ENCODE measurements at places on chromosomes 5 and 9.

DNA sequence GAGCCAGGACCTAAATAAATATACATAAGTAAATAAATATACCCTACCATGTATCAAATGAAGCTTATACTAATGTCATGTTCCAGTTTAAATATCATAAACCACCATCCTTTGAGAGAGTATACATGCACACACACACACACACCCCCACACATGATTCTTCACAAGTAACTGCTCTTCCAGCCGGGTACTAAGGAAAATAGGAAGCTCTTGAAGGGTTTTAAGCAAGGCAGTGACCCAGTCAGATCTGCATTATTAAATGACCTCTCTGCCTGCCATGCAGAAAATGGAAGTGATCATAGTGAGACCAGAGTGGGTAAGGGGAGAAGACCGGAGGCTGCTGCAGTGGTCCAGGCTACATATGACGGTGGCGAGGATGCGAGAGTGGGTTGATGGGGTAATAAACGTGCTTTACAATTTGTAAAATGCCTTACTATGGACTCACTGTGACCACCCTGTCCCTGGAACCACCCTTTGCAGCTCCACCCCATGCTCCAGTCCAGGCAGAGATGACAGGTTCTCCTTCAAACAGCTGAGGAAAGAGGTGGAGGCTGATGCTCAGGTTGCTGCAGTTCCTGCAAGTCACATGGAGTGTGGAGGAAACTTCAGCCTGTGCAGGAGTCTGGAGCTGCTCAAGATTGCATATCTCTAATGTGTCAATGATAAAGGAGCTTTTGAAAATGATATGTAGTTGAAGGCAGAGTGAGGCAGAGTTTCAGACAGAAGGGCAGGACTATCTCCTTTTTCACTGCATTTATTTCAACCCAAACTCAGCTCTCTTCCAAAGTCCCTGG lies 38.8 kb upstream of the NDFIP1 start:
- DNase-seq: no peak

GRCh38 chr5:106185661-106186081 lies 1485.1 kb downstream of the EFNA5 start:
- DNase-seq: no peak

DNA sequence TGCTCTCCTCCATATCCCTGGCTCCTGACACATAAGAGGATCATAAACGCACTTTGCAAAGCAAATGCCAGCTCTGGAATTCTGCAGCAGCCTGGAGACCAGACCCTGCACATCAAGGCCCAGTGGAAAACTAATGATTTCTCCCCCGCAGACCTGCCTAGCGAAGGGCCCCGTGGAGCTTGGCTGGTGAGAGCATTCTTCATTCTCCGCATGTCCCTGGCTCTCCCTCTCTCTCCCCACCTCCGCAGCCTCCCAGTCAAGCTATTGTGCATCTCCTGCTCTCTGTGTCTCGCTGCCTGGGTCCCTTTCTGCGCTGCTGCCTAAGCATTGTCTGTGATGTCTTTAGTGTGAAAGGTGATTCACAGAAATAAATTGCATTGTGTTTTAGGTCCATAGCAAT lies 46.7 kb downstream of the GRIA1 start:
- DNase-seq: peak; percentile 42

GRCh38 chr9:31597977-31598376 lies 786.5 kb upstream of the ACO1 start:
- no peak for DNase-seq

GRCh38 chr9:2469681-2470221 lies 151.8 kb upstream of the VLDLR start:
- DNase-seq: no peak

DNA sequence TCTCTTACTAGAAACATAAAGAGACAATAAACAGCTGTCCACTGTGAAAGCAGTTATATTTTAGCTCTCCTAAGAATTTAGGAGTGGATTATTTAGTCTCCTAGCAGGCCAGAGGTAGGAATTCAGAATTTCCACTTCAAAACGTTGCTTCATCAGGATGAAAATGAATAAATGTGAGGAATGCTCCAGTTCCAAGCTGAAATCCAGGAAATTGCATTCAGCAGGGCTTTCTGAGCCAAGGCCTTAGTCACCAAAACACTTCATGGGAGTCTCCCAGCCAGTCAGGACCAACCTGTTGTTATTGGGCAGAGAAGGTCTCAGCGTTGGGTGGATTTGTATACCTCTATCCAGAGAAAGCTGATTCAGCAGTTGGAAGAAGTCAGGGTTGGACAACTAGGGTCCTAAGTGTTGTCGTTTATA lies 1040.3 kb downstream of the TLE1 start:
- DNase-seq: no peak

GRCh38 chr5:149453618-149454415 lies 74.7 kb upstream of the IL17B start:
- DNase-seq: no peak

- peak; percentile 85 for DNase-seq
These were observed at the start of gene INSYN2B for GRCh38 chr5:169980418-169981053. INSYN2B (minus strand) TSS chr5:169980495; CDS start chr5:169883898, 96,597 bp downstream.

- DNase-seq: no peak
These were observed 52.8 kb downstream of the PRRT1B start for GRCh38 chr9:131598121-131598520.

DNA sequence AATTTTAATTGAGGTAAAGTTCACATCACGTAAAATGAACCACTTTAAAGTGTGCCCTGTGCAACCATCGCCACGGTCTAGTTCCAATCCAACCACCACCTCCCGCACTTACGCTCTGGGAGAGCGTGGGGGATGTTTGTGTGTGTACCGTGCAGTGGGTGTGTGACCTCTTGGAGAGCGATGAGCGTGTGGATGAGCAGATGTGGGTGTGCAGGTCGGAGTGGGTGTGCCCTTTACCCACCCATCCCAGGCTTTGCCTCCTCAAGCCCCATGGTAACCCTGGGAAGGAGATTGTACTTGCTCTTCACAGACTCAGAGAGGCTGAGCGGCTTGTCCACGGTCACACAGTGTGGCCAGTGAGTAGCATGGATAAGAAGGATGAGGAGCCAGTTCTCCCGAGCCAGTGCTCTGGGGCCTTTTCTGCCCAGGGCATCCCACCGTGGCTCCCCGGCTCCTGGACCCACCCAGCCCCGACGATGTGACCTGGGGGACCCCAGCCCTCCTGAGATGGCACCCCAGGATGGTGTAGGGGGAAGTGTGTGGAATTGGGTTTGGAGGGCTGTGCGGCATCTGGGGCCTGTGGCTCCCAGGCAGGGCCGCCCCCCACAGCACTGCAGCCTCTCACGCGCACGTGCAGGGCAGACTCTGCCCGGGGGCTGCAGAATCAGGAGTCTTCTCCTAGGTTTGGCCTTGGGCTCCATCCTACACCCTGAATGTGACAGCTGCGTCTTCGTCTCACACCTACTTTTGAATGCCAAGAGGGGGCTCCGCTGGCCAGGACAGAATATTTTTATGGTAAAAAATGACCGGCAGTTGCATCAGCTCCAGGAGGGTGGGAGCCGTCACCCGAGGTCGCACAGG lies 13.6 kb downstream of the LHX3 start:
- DNase-seq: no peak

GRCh38 chr9:97889941-97890887 lies 32.1 kb downstream of the TRMO start:
- no peak for DNase-seq

DNA sequence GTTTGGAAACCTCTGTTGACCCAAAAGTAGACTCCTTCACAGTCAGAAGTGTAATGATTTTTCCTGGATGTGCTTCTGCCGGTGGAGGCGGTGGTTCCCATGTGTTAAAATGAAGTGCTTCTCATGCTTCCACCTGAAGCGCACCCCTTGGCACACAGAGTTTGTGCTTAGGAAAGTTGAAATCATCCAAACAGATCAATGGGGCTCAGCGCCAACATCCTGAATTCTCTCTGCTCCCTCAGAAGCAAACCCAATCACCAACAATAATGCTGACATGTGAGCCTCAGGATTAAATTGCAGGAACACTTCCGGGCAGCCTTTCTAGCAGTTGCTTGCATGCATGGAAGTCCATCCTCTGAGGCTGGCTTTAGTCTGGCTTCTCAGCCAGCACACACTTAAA lies 71.0 kb downstream of the MED10 start:
- no peak for DNase-seq

GRCh38 chr5:151683986-151684588 lies 2.6 kb downstream of the SPARC start:
- no peak for DNase-seq

DNA sequence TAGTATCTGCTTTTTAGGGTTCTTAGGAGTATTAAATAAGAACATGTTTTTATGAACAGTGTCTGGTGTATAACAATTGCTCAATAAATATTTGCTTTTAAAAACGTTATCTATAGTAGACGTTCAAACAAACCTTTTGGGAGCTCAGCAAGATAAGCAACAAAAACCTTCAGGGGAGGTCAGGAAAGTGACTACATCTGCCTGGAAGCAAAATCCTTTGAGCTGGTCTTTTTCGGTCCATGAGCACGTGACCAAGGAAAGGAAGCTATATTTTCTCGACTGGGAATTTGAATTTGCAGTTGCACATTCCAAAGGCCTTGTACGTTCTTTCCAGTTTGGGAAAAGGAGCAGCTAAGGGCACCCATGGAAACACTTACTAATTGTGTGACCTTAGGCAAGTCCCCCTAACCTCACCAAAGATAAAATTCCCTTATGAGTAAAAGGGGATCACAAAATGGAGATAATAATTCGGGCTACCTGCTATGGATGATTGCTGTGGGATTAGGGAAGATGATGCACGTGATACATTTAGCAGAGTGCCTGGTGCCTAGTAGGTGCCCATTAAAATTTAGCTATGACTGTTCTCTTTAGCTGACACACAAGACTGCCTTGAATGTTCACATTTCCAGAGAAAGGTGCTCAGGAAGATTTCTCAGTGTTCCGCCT lies 45.4 kb downstream of the PTTG1 start:
- no peak for DNase-seq

DNA sequence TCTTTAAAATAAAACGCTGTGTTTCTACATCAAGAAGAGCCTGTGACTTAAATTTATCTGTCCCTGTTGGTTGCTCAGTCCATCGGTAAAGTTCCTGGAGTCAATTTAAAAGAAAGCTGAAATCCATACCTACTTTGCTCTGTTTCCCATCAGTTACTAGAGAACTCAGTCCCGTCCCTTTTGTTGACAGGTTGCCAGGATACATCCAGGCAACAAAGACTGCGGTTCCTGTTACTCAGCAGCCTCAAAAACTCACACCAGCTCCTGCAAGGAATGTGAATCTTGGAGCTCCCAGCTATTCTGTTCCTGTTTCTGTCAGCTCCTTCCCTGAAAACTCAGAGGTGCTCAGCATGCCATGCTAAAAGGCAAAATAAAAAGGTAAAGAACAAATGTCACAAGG lies at the start of gene ZNF474:
TSS of gene ZNF474 (plus strand) at position 241 of the 400 bp plus-strand sequence. CDS start 22,445 bp downstream, outside the sequence.
- DNase-seq: no peak

DNA sequence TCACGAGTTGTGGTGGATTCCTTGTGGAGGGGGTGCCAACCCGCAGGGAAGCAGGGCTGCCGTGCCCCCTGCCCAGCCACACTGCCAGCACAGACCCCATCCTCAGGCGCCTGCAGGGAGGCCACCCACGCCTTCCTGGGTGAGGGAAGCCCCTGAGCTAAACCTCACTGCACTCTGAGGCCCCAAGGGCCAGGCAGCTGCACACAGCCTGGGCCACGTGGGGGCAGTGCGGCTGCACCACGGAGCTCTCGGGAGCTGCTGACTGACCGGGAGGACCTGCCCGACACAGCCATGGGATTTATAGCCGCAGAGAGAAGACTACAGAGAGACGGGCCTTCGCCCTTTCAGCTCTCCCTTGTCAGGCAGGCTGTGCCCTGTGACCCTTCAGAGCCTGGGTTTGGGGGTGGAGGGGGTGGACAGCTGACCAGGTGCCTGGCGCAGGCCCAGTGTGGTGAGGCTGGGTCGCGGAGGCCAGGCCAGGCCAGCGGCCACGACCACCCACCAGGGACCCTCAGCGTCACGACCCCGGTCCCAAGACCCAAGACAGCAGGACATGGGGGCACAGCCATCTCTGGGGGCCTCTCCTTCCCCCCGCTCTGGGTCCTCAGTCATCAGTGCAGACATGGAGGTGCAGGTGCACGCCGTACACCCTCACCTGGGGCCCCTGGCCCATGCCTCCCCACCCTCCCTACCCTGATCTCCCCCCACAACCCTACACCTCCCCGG lies 4.3 kb upstream of the AHRR start:
- peak; percentile 54 for DNase-seq

GRCh38 chr5:158463938-158464337 lies 605.0 kb upstream of the CLINT1 start:
- no peak for DNase-seq

DNA sequence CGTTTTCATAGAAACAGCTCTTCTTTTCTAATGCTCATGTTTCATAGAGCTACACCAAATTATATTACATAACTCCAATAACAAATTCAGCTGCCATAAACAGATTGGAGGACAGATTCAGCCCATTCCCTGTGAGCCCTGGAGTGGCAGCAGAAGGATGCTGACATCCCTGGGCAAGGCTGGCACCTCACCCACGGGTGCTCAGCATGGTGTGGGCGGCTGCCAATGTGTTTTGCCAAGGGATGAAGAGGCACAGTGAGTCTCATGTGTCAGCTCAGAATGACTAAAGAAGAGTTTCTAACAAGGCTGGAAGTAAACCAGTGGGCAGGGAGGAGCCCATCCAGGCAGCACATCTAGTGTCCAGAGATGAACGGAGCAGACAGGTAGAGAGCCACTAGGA lies 127.1 kb upstream of the ICE1 start:
- no peak for DNase-seq

DNA sequence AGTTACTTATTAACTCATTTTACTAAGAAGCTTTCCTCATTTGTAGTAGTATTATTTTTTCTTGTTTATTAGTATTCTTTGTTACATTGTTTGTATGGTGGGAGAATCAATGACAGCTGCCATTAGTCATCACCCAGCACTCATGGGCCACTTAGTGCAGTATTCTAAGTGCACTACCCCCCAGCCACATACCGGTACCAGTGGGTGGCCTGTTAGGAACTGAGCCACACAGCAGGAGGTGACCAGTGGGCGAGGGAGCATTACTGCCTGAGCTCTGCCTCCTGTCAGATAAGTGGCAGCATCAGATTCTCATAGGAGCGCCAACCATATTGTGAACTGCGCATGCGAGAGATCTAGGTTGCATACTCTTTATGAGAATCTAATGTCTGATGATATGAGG lies 24.2 kb upstream of the CAMLG start:
- DNase-seq: no peak
